ENCODE measurements at places on chromosomes 6 and 20. TPM values are rescaled to one million over a fixed set of nuclear protein-coding genes. Genes with fewer than 3 reads are reported as not detected.

The NR2E1 gene
- total RNA-seq: not detected

The BCAS1 gene
- total RNA-seq: not detected

DNA sequence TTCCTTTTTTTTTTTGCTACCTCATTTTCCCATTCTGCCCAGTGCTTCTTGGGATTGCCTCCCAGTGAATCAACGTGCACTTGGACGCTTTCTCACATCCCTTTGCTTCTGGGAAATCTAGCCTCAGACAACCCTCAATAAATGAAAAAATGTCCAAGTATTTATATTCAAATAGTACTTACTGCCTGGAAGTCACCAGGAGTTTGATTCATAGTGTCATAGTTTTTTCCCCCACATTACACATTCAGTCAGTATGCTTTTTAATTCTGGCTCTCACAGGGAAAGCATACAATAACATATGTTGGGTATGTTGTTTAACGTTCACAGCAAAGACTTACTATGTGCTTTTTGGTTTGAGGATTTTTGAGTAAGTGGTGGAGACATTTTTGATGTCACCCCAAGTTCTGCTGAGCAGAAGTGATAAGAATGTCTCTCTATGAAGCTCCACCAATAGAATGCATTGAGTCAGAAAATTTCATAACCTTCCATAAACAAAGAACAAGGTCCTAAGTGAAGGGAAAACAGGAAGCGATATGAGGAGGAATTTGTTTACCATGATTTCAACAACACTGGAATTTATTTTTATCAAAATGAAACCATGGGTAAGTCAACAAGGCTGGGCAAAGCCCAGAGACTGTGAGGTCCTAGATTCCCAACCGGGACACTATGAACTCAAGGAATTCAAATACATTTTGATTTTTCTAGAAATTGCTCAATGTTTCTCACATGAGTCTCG is 301.2 kb upstream of the BMP2 start:
- no peak for DNase-seq
- H3K4me3 ChIP-seq: no peak overlapping the region
- H3K4me1 ChIP-seq: no peaks in the 10 kb centered on the region
- H3K27ac ChIP-seq: no peak overlapping the region
- H3K36me3 ChIP-seq: no peaks in the 10 kb centered on the region

DNA sequence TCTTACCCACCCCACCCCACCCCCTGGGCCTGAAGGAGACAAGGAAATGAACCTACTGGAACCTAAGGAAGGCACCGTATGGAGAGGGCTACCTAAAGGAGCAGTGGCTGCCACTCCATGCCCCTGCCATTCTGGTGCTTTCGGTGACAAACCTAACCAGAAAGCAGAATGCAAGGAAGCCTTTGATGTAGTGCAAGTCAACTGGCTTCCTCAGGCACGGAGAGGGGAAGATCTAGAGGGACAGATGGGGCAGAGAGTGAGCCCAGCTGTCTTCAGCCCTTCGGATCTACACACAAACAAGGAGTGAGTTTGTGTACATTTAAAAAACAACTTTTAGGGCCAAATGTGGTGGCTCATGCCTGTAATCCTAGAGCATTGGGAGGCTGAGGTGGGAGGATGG is 39.5 kb downstream of the PPP1R16B start:
- peaks cover 75% of the 10 kb centered on the region for H3K4me1 ChIP-seq
- H3K4me3 ChIP-seq: peak overlapping the region; percentile 47
- peak; percentile 40 for DNase-seq
- peak overlapping the region; percentile 88 for H3K27ac ChIP-seq
- peaks cover 68% of the 10 kb centered on the region for H3K36me3 ChIP-seq
- H3K27me3 ChIP-seq: no peaks in the 10 kb centered on the region

DNA sequence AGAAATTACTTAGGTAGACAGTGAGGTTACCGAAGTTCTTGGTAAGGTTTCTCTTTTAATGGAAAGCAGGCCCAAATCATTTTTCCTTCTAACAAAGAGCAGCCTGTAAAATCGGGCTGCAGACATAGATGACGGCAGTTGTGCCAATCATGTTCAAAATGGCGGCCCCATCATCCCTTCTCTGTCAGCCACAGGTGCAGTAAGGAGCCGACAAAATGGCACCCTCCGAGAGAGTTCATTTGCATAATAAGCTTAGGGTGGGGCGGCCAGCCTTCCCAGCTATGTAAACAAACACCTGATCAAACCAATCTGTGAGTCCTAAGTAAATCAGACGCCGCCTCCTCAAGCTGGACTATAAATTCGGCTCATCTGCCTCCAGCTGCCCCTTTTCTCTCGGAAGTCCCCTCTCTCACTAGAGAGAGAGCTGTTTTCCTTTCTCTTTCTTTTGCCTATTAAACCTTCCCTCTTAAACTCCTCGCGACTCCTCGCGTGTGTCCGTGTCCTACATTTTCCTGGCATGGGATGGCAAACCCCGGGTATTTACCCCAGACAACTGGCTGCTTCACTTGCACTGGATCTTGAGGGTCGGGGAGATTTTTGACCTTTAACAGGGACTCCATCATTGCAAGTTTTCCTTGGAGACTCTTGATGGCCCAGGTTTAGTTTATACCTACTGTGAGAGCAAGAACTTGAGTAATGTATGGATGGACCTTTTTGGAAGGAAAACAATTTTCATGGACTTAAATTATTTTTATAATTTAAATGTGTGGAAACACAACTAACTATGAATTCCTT is 8.9 kb upstream of the DDR1 start:
- peaks cover 21% of the 10 kb centered on the region for H3K36me3 ChIP-seq
- peaks cover 44% of the 10 kb centered on the region for H3K4me1 ChIP-seq
- H3K27ac ChIP-seq: no peak overlapping the region
- no peak overlapping the region for H3K4me3 ChIP-seq
- DNase-seq: no peak
